ENCODE measurements at places on chromosomes 16 and 17.

GRCh38 chr17:39074676-39075075, 76.8 kb downstream of the PLXDC1 start:
- DNase-seq = no peak

DNA sequence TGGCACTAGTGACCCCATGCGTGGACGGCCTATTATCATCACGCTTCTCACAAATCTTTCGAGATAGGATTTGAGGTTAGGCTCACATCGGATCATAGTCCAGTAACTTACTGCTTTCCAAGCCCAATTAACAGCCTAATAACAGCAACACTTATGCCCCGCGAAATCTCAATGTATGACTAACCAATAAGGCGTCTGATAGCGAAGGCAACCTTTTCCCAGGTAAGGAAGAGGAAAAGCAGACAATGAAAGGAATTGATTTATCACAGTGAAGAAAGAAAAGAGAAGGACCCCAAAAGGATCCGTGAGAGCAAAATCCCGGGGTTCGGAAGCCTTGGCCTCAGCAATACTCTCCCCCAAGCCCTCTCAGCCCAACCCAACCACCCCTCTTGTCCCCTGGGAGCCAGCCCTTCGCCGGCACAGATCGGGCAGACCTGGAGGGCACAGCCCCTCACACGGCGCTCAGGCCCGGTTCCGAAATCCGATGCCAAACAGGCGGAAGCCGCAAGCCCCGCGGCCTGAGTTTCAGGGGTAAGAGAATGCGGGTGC, 534 bp downstream of the GPATCH8 start:
- no peak for DNase-seq

GRCh38 chr17:47811709-47812108, 9.9 kb downstream of the OSBPL7 start:
- DNase-seq = no peak

- no peak for DNase-seq
Measured at GRCh38 chr16:54521327-54521726, 234.7 kb upstream of the IRX3 start.

- no peak for DNase-seq
Measured at GRCh38 chr17:14923981-14924380, 341.1 kb downstream of the PMP22 start.

DNA sequence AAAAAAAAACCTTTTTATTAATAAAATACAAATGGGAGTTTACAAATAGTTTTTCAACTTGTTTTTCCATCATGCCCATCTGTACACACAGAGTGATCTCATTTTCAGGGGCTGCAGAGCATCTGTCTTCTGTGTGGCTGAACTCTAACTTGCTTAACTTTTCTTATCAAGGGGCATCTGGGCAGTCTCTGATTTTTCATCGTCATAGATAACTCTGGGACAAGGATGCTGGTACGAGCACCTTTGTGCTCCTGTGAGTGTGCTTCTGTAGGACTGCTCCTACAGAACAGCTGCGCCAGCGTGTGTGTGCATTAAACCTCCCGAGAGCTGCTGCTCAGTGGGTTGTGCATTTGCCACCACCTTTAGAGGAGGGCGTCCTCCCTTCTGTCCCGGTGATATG, 34.6 kb upstream of the TAC4 start:
- no peak for DNase-seq

DNA sequence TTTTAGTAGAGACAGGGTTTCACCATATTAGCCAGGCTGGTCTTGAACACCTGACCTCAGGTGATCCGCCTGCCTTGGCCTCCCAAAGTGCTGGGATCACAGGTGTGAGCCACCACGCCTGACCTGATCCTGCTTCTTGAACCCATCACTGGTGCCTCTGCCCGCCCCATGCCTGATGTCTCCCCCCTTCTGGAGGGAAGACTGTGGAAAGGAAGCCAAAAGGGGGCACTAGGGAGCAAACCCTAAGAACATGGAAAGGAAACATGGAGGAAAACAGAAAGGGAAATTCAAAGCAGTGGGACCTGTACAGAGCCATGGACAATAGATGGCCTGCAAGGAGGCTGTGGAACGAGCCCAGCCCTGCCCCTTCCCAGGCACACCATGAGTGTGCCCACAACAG, 31.1 kb upstream of the FASN start:
- no peak for DNase-seq

DNA sequence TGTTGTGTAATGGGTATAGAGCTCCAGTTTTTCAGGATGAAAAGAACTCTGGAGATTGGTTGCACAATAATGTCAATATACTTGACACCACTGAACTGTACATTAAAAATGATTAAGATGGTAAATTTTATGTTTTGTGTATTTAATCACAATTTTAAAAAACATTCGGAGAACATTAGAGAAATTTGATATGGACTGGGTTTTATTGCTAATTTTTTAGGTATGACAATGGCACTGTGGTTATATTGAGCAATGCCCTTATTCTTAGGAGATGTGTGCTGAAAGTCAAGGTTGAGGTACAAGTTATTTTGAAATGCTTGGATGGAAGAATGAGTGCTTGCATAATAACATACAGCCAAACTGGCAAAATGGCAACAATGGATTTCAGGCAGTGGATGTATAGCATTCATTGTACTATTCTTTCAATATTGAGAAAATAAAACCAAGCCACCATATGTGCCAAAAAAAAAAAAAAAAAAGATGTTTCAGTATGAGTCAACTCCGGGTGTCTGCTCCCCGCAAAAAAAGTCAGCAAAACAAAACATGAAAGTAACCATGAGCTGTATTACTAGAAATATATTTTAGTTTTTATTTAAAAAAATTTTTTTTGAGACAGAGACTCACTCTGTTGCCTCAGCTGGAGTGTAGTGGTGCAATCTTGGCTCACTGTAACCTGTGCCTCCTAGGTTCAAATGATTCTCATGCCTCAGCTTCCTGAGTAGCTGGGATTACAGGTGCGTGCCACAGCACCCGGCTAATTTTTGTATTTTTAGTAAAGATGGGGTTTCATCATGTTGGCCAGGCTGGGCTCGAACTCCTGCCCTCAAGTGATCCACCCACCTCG, 19.8 kb downstream of the HOXB1 start:
- no peak for DNase-seq

- DNase-seq = peak; percentile 75
Measured at GRCh38 chr17:42311240-42312034, 23.1 kb downstream of the STAT5A start.

- DNase-seq = no peak
Measured at GRCh38 chr17:48567646-48568354, 10.3 kb downstream of the HOXB4 start.

GRCh38 chr17:44219108-44219615, 313 bp downstream of the UBTF start:
- no peak for DNase-seq

DNA sequence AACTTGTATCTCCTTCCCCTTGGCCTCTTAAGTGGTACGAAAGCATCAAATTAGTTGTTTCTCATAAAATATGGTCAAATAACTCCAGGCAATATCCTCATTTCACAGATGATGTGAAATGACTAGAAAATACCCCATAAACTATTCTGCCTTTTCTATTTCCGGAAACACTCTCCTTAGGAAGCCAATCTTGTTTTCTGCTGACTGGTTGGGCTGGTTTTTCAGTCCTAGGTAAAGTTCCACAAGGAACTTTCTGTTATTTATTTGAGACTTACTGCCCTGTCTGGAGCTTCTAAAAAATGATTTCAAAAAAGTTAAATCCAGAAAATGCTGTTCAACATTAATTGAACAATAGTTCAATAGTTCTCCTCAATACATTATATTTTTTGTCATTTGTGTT, 7.3 kb downstream of the MYOCD start:
- DNase-seq = no peak

DNA sequence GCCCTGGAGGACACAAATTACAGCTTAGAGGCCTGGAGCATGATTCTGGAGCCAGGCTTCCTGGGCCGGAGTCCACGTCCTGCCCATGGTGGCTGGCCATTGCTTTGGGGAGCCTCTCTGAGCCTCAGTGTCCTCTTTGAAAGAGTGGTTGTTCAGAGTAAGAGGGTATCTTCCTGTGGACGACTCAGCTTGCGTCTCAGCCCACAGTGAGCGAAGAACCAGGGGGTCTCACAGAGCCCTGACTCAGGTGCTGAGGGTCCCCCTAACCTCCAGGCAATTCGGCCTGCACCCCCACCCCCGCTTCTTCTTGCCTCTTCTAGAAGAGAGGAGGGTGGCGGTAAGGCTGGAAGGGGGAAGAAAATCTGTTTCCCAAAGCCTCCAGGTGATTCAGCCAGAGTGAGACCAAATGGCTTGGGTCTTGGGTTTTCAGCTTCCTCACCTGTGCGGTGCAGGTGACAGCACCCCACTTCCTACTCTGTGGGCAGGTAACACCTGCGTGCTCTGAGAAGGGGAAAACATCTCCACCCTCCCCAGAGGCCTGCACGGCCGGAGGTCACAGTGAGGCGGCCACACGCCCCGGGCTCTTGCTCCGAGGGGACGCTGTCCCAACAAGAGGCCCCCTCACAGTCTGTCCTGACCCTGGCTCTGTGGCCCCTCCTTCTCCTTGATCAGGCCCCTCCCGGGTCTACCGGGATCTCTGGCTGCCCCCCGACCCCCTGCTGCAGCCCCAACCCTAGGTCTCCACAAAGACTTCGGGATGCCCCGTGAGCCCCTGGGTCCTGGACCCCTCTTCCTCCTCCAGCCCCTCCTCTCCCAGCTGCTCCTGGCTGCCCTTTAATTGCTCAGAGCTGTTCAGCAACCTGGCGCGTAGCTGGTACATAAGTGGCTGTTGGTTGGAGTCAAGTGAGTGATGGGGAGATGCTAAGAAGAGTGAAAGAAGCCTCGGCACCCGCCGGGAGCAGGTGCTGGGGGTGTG, 119.2 kb downstream of the METRNL start:
- DNase-seq = peak; percentile 57
